ENCODE measurements at places on chromosomes 13 and 19. TPM values are rescaled to one million over a fixed set of nuclear protein-coding genes. Genes with fewer than 3 reads are reported as not detected.

- no peak for DNase-seq
Observed at GRCh38 chr19:5138606-5139582, 170.0 kb downstream of the KDM4B start.

DNA sequence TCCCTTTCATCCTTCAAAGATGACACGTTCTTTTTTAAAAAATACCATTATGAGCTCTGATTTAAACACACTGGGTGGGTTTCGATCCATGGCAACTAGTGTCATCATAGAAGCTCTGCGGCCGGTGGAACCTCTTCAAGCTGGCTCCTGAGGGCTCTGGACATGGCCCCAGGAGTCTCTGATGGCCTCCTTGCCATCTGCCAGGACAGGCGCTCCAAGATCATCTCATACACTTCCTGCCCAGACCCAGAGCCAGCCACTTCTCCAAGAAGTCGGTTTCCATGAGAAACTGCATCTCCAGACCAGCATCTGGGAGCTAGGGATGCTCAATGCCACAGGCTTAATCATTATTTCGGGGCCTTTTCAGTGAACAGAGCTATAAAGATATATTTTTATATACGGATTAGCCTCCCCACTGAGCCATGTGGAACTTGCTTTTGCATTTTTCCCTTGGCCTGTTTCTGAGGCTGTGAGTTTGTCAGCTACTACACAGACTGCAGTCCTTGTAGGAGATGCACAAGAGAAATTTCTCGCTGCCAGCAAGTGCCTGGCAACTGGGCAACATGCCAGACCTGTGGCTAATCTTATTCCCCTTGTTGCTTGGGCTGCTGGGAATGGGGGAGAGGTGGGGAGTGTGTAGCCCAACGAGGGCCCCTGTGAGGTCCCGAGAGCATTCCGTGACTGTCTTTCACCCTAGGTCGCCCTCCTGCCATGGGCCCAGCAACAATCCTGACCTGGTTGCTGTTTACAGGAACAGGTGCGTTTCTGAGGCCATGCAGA lies 15.9 kb downstream of the SUGP1 start:
- DNase-seq = no peak

DNA sequence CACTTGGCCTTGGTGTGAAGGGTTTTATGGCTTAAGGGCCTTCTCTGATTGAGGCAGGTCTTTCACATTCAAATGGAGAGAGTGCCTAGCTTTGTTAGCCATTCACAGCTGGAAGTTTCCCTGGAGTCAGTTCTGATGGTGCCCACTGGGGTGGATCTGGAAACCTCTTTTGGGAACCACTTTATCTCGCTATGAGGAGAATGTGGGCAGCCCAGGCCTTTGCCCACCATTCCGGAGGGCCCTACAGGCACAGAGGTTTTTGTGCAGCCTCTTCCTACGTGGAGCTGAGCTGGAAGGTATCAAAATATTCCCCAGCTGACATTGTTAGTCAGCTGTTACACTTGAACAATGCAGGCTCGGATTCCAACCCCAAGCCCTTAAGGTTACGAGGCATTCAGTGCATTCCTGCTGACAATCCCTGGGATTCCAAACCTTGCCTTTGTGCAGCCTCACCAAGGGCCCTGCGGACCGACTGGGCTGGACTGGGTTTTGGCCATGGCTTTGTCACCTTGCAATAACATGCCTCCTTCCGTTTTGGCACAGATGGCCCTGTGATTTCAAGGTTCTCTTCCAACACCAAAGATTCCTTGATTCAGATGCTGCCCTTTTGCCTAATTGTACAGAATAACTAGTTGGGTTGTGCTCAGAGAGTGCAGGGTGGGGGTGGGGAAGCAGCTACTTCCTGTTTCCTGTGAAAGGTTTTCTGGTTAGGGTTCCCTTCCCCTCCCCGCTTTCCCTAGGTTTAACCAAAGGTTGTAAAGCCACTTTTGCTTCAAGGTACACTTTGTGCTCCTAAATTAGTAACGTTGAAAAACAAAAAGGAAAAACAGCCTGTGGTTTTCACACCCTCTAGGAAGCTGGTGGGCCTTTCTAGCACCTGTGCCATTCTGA lies 27.0 kb downstream of the SAE1 start:
- DNase-seq = peak; percentile 32

GRCh38 chr13:99258210-99258860 lies at the start of gene GPR18:
Gene GPR18, minus strand, starts transcription at chr13:99258379. Its CDS starts 2,507 bp downstream, at chr13:99255872.
- no peak for DNase-seq

Gene AMER2
- not detected for polyA plus RNA-seq

Gene RXFP2
- polyA plus RNA-seq = 4.0 TPM

Gene B3GNT8
- polyA plus RNA-seq = 0.96 TPM

Gene FCER2
- 0.06 TPM for polyA plus RNA-seq

Gene FSTL3
- polyA plus RNA-seq = 30.3 TPM

Gene KLK12
- polyA plus RNA-seq = not detected

Gene FREM2
- 0.40 TPM for polyA plus RNA-seq
